MCF 10A (cell line): ENCODE measurements at places on chromosomes 12 and 14. TPM values are rescaled to one million over a fixed set of nuclear protein-coding genes. Genes with fewer than 3 reads are reported as not detected.

GRCh38 chr14:92538412-92538985, 24.9 kb downstream of the RIN3 start:
- DNase-seq = no peak

DNA sequence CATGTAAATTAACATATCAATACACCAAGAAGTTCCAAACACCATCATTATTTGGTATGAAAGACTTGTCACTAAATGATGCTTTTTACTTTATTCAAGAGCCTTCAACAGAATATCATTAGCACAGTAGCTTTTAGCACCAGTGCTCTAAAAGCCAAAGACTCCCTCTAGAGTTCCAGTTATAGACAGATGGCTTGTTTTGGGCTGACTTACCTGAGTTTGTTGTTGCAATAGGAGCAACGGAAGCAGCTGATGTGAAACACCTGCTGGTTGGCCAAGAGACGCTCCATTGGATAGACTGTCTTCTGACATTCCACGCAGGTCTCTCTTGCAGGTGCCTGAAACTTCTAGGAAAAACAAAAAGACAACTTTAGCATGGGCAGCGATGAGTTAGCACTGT, 14.5 kb upstream of the CERS5 start:
- no peak for DNase-seq

The B4GALNT3 gene
- 0.68 and 0.76 TPM in 2 replicates for total RNA-seq

DNA sequence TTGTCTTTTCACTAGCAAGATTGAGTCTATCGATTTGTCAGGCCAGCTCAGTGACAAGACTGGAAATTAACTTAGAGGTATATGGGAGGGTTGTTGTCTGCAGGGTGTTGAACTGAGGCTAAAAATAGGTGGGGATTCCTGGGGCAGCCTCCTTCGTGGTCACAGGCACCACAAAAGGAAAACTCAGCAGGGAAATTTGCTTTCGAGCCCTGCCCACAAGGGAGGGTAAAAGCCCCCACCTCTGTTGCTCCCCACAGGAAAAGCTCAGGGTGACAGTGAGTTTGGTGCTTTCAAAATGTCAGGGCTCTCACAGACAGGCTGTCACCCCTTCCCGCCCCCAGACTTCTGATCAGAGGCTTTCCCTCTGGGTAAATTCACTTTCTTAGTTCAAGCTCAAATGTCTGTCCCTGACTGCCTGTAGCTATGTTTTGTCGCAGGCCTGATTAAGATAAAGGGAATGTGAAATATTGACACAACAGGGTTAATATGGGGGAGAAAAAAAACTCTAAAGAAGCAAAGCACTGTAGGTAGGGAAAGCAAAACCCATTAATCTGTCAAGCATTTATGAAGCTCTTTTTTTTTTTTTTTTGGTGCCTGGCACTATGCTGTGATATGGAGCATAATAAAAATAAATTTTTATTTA, 11.7 kb upstream of the NFKBIA start:
- DNase-seq = no peak

The OR6C2 gene
- not detected in 2 replicates for total RNA-seq
